Activated CD4-positive, alpha-beta T cell treated with anti-CD3 and anti-CD28 coated beads, Interleukin-2, amount 50 U/mL, for 24 hours (primary cell): ENCODE measurements at places on chromosomes 6 and 20.

DNA sequence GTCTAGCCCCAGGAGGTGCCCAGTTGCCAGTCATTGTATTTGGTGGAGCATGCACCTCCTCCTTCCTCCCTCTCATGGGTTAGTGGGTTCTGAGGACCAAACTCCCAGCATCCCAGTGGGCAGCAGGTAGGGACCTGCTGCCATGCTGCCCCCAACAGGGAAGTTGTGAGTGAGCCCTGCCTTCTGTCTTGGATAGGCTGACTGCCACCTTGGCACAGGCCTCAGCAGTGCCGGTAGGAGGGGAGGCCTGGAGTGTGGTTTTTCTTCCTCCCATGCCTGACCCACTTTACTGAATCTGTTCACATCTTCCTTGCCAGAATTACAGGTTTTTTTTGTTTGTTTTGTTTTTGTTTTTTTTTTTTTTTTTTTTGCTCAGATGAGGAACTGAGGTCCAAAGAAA, 24.5 kb downstream of the PLCG1 start:
- DNase-seq: no peak

- no peak for DNase-seq
Measured at GRCh38 chr6:152669895-152670294, 27.8 kb upstream of the MYCT1 start.

GRCh38 chr20:48682529-48683363, 145.1 kb downstream of the PREX1 start:
- no peak for DNase-seq

- no peak for DNase-seq
Measured at GRCh38 chr20:40561187-40561586, 127.8 kb downstream of the MAFB start.

DNA sequence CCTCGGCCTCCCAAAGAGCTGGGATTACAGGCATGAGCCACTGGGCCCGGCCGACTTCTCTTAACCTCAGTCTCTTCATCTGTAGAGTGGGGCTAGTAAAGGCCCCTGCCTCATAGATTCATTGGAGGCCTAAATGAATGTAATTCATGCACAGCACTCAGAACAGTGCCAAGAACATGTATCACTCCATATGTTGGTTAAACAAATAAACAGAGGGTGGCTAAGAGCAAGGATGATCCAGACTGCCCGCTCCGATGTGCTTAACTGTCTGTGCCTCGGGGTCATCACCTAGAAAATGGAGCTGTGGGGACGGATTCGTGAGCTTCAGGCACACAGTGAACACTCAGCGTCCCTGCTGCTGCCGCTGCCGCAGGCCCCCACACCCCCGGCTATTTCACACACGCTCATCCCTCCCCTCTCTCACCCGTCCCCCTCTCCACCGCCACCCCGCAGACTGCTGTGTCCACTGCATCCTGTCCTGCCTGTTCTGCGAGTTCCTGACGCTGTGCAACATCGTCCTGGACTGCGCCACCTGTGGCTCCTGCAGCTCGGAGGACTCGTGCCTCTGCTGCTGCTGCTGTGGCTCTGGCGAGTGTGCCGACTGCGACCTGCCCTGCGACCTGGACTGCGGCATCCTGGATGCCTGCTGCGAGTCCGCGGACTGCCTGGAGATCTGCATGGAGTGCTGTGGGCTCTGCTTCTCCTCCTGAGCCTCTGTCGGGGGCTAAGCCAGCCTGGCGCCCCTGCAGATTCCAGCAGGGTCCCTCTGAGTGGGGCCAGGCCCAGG, 14.8 kb downstream of the MDFI start:
- no peak for DNase-seq

GRCh38 chr20:19519466-19519865, 238.6 kb upstream of the RIN2 start:
- no peak for DNase-seq

- no peak for DNase-seq
Measured at GRCh38 chr20:46713957-46714834, 4.7 kb downstream of the SLC2A10 start.

- DNase-seq: no peak
Measured at GRCh38 chr6:113432521-113433334, 424.4 kb upstream of the MARCKS start.

DNA sequence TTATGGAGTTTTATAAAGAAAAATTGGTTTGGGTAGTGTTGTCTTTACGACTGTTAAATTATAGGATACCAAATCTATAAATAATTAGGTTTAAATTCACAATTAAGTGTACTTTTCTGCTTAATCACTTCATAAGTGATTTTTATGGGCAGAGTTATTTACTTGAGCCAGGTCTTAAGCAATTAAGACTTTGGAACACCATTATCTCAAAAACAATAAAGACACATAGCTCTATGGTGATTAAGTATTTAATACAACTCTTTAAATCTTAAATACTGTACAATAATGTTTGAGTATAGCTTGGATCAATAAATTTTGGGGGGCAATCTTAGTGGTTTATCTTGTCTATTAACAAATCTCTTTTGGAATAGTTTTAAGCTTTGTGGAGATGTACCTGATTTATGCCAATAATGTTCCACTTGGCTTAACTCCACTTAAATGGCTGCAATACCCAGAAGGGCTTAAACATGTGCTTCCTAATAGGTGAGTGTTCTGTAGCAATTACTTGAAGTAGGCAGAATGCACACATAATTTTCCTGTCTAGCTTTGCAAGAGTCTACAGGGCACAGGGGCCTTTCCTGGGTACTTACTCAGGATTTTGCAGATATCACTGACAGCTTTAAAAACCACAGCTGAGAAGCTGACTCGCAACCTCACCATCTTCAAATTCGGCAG, 7.5 kb downstream of the FERMT1 start:
- DNase-seq: no peak

GRCh38 chr20:37381621-37382471, 35.9 kb downstream of the SRC start:
- no peak for DNase-seq

DNA sequence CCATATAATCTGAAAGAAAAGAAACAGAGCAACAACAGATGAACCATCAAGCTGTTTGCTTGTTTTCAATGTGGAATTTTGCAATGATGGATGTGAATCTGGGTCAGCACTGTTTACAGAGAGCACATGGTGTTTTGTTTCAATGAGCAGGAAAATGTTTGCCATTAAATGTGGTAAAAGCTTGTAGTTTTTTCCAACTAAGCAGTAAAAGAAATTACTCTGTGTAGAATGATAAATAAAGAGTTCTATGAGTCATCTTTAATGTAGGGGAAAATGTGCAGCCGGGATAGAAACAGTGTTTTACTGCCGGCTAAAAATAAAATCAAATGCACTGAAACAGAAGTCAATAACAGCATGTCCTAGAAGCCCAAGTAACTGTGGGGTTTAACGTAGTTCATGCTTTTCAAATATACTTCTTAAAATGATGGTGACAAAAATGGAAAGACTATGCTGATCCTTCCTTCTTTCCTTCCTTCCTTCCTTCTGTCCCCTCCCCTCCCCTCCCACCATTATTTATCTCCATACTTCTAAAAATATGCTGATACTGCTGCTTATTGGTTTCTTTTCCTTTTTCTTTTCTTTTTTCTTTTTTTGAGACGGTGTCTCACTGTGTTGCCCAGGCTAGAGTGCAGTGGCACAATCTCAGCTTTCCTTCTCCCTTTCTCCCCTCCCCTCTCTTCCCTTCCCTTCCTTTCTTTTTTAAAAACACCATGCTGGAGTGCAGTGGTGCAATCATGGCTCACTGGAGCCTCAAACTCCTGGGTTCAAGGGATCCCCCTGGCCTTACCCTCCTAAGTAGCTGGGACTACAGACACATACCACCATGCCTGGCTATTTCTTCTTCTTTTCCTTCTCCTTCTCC, 6.3 kb upstream of the NAA20 start:
- DNase-seq: no peak

GRCh38 chr20:46261456-46262253, 46.6 kb downstream of the CDH22 start:
- no peak for DNase-seq

- DNase-seq: no peak
Measured at GRCh38 chr20:3586093-3586492, 77.1 kb downstream of the GFRA4 start.

GRCh38 chr6:147787417-147787816, 278.9 kb downstream of the SAMD5 start:
- no peak for DNase-seq

- no peak for DNase-seq
Measured at GRCh38 chr6:98539741-98540140, 294.6 kb upstream of the POU3F2 start.

DNA sequence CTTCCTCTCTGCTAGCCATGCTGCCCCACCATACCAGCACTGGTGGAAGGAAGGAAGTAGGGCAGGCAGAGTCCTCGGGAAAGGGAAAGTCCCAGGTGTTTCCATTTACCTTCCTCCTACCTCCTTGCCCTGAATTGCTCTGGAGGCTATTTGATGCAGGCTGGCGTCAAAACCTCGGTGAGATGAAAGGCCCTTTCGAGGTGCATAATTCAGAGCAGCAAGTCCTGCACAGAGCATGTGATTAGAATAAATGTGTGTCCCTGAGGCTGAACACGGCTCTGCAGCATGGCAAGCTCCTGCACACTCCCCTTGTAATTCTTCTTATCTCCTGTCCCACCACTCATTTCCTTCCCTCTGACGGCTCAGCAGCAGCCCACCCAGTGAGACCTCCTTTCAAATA, 98.7 kb upstream of the LRFN2 start:
- DNase-seq: no peak

DNA sequence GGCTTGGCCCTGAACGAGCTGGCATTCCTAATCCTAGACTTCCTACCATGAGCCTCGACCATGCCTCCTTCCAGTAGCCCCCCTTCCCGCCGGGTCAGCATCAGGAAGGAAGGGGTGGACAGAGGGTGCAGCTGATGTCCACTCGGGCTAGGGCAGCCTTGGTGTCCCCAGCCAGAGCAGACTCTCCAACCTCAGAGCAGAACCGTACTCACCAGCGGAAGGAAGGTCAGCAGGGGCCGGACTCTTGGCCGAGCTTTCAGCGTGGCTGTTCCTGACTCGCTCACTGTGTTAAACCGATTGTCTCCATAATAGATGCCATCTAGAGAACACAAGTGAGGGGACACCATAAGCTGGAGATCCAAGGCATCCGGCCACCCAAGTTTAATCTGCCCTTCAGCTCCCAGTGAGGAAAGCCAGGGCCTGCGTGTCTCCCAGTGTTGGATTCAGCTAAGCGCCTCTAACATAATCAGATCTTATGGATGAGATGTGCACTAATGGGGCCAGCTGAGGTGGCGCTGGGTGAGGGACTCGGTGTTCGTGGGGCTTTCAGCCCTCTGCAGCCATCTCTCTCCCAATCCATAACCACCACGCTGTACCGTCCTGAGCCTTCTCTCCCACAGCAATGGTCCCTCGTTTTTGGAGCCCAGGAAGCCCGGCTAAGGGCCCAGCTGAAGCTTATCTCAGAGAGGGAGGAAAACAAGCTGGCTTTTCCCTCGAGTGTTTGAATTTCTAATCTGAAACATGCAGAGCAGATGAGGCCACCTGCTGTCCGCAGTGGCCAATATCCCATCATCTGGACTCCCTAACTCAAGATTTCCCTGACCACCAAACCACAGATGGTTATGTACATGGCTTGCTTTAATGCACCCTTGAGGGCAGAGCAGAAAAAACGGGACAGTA, 13.7 kb downstream of the C6orf132 start:
- DNase-seq: no peak

- no peak for DNase-seq
Measured at GRCh38 chr6:113709936-113710509, 147.1 kb upstream of the MARCKS start.

GRCh38 chr6:167525774-167526173, 200.9 kb downstream of the TTLL2 start:
- no peak for DNase-seq

- DNase-seq: no peak
Measured at GRCh38 chr20:37526839-37527637, 638 bp downstream of the BLCAP start.

DNA sequence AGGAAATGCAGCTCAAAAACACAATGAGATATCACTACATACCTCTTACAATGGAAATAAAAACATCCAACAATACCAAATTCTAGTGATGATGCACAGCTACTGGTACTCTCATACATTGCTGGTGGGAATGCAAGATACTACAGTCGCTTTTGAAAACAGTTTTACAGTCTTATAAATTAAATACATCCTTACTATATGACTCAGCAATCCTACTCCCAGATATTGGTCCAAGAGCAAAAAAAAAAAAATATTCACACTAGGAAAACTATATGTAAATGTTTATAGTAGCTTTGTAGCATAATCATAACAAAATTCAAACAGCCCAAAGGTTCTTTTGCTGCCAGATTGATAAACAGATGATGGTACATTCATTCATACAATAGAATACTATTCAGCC, 217.4 kb upstream of the FAM83B start:
- no peak for DNase-seq
